ENCODE measurements at places on chromosomes 16 and 17.

DNA sequence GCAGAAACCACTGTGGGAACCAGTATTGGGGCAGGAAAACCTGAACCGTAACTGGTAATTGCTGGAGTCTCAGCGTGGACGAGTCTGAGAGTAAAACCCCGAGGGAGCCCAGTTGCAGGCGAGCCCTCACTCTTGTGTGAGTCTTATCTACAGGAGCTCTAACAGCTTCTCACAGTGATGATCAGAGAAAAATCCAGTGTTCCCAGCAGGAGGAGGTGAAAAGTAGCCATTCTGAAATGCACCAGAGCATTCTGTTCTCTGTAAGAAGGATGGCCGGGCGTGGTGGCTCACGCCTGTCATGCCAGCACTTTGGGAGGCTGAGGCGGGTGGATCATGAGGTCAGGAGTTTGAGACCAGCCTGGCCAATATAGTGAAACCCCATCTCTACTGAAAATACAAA is 161.2 kb downstream of the COPRS start:
- DNase-seq = no peak

GRCh38 chr17:45396496-45397205 is 36.0 kb downstream of the ARHGAP27 start:
- no peak for DNase-seq

DNA sequence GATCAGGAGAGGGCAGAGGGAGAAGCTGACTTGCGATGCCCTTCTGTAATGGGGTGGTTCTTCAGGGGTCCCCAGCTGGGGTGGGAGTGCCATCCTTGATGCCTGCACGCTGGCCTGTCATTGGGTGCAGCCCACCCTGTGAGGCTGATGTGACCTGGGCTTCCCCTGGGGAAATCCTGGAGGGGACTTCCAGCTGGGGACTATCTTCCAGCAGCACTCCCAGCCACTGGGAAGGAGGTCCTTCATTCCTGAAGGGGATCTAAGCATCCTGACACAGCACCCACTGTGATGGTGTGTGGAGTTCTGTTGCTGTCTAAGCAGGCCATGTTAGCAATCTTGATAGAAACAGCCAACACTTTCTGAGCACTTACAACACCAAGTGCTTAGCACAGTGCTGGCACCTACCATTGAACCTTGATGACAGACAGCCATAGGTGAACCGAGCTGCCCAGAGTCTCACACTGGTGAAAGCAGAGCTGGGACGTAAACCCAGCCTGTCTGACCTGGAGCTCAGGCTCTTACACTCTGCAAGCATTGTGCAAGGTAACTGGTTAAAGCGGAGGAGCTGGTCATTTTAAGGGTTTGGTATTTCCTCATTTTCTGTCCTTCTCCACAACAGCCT is 211.3 kb downstream of the CCDC182 start:
- no peak for DNase-seq

DNA sequence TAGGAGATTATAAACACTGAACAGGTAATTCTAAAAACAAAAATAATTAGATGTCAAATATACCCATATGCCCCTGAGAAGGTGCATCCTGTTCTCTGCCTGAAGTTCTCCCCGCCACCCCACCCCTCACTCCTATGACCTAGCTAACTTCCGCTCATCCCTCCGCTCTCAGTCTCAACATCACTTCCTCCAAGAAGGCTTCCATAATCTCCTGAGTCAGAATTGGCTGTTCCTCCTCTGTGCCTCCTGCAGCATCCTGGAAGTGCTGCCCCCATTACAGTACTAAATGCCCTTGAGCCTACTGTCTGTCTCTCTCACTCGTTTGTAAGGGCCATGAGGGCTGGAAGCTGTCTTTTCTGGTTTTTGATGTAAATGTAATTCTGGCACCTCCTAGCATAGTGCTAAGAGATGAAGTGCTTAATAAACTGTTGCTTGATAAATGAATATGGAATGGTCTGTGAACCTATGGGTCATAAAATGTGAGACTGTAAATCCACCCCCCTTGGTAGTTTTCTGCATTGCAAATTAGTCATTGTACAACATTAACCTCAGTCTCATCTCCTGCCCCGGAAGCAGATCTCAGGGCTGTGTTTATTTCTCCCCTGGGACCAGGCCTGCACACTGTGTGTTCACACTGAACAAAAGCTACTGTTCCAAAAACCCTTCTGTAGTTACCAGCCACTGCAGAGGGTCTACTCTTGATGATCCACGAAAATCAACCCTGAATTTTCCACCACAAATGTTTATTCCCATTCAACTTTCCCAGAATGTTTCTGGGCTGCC is 3.9 kb upstream of the MYO1D start:
- no peak for DNase-seq

Measured in T-helper 2 cell (primary cell).